ENCODE measurements at places on chromosomes 5 and 9. TPM values are rescaled to one million over a fixed set of nuclear protein-coding genes. Genes with fewer than 3 reads are reported as not detected.

Gene FABP6
- total RNA-seq: not detected

Gene SARDH
- total RNA-seq: 1.1 TPM

Gene PTTG1
- total RNA-seq: 142 TPM

Gene PCDH1
- total RNA-seq: not detected

Gene DNAJB5
- 11.3 TPM for total RNA-seq

Gene BAAT
- not detected for total RNA-seq

Gene FBN2
- not detected for total RNA-seq

Gene SPATA31C1
- not detected for total RNA-seq

Gene C1QTNF2
- total RNA-seq: not detected

Gene PHF24
- total RNA-seq: 0.11 TPM

Gene SLC36A3
- not detected for total RNA-seq

Gene PCA3
- total RNA-seq: not detected

Gene INSL4
- total RNA-seq: not detected

Gene MYORG
- 1.6 TPM for total RNA-seq

Gene ARL14EPL
- total RNA-seq: not detected

Gene CNTLN
- 1.6 TPM for total RNA-seq

Gene OTP
- not detected for total RNA-seq

Gene ADGRV1
- 12.4 TPM for total RNA-seq

Gene PCDHA9
- not detected for total RNA-seq

Gene PCDHGA8
- total RNA-seq: 0.07 TPM

Gene GLRA1
- not detected for total RNA-seq

Gene CNTFR
- not detected for total RNA-seq

Gene CCDC180
- total RNA-seq: 3.4 TPM

Gene INSYN2B
- not detected for total RNA-seq

Gene MOB3B
- 0.94 TPM for total RNA-seq

Gene SPINK13
- not detected for total RNA-seq

Gene LRRC19
- not detected for total RNA-seq

Gene MIER3
- total RNA-seq: 28.3 TPM

Gene MLANA
- not detected for total RNA-seq

Gene LEAP2
- 4.4 TPM for total RNA-seq

Gene CATSPER3
- total RNA-seq: 0.34 TPM

Gene CCDC152
- total RNA-seq: 5.5 TPM

Gene DBH
- not detected for total RNA-seq

Gene GLT6D1
- total RNA-seq: not detected

Gene TMEM245
- total RNA-seq: 24.0 TPM

Gene GKAP1
- total RNA-seq: 2.8 TPM

Gene SLC4A9
- not detected for total RNA-seq

Gene SCGB3A2
- not detected for total RNA-seq
